ENCODE measurements at places on chromosomes 3 and 15. TPM values are rescaled to one million over a fixed set of nuclear protein-coding genes. Genes with fewer than 3 reads are reported as not detected.

The XYLB gene
- 3.6 TPM for total RNA-seq

The UBE2E1 gene
- total RNA-seq = 73.8 TPM

The CCR8 gene
- not detected for total RNA-seq

The CHRFAM7A gene
- 0.69 TPM for total RNA-seq

The PFKFB4 gene
- total RNA-seq = 4.9 TPM

The TFRC gene
- total RNA-seq = 93.3 TPM

The LTF gene
- not detected for total RNA-seq

The FANCD2OS gene
- total RNA-seq = not detected

The PDZRN3 gene
- total RNA-seq = 33.9 TPM

Measured in bronchial smooth muscle cell (primary cell).